Stomach (tissue), 19 donors: ENCODE measurements at places on chromosomes 12 and 14. TPM values are rescaled to one million over a fixed set of nuclear protein-coding genes. Genes with fewer than 3 reads are reported as not detected.

Gene CISTR
- total RNA-seq: not detected

Gene NKX2-1
- total RNA-seq: 13.4 TPM

Gene IRF9
- 143 TPM for total RNA-seq

Gene COPS7A
- total RNA-seq: 11.0 TPM

GRCh38 chr12:130632642-130633041 is 83.5 kb downstream of the RIMBP2 start:
- no peaks in the 10 kb centered on the region for H3K4me1 ChIP-seq
- peak overlapping the region; percentile 9 for H3K4me3 ChIP-seq
- peaks cover 36% of the 10 kb centered on the region for H3K27me3 ChIP-seq
- no peaks in the 10 kb centered on the region for H3K36me3 ChIP-seq

DNA sequence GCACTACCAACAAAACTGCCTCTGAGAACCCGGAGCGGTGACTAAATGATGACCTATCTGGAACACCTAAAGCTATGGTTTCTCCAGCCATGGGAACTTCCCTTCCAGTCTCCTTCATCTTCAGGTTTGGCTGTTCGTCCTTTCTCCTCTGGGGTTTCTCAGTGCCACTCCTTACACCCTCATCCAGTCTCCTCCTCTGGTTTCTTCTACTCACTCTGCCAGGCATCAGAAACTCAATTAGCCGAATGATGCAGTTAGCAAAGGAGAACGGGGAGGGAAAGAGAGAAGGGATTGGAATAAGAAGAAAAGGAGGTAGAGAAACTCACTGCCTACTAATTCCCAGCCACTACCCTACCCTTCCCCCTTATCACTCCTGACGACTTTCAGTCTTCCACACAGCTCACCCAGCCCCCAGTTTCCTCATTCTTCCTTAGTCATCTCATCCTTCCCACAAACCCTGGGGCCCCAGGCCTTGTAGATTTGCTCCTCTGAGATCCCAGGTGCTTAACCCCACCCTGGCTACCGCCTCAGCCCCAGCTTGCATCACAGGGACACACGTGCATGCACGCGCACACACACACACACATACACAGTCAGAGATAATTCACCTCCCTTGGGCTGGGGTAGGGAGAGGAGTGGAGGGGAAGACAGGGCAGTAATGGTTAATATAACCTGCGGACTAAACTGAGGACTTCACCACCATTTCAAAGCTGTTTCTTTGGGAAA is 13.0 kb downstream of the FGD6 start:
- peak; percentile 30 for DNase-seq
- H3K27me3 ChIP-seq: no peaks in the 10 kb centered on the region
- no peak overlapping the region for H3K4me3 ChIP-seq
- H3K4me1 ChIP-seq: peaks cover 56% of the 10 kb centered on the region
- H3K36me3 ChIP-seq: no peaks in the 10 kb centered on the region
- H3K27ac ChIP-seq: peak overlapping the region; percentile 79

DNA sequence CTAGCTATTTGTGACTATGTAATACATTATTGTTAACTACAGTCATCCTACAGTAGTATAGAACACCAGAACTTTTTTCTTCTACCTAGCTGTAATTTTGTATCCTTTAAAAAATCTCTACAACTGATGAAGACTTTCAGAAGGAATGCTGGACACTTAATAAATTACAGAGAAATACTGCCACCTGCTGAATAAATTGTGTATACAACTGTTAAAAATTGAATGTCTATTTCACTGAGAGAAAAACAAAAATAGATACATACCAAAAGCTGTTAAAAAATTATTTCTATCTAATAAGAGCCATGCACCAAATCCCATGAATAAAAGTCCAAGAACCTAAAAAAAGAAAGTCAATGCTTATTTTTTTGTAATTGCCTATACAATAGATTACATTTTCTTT is 6.6 kb downstream of the TSPAN19 start:
- H3K4me3 ChIP-seq: no peak overlapping the region
- no peaks in the 10 kb centered on the region for H3K4me1 ChIP-seq

GRCh38 chr12:6341417-6342139 is at the start of gene TNFRSF1A:
TSS of gene TNFRSF1A (minus strand) at chr12:6342076. CDS start at chr12:6341814, 262 bp downstream.
- no peaks in the 10 kb centered on the region for H3K36me3 ChIP-seq
- DNase-seq: peak; percentile 93
- H3K4me3 ChIP-seq: peak within 1 kb of the TSS; percentile 75
